Activated naive CD8-positive, alpha-beta T cell treated with anti-CD3 and anti-CD28 coated beads, Interleukin-2, amount 10 ng/mL, durations not matched to agents 7 days and 5 days (primary cell): ENCODE measurements at places on chromosomes 5 and 9. TPM values are rescaled to one million over a fixed set of nuclear protein-coding genes. Genes with fewer than 3 reads are reported as not detected.

GRCh38 chr5:17438027-17438426 is 60.0 kb upstream of the TAF11L2 start:
- no peak overlapping the region for H3K4me3 ChIP-seq
- no peak overlapping the region for H3K27ac ChIP-seq
- no peaks in the 10 kb centered on the region for H3K4me1 ChIP-seq
- H3K27me3 ChIP-seq, result no peaks in the 10 kb centered on the region
- H3K36me3 ChIP-seq, result no peaks in the 10 kb centered on the region

DNA sequence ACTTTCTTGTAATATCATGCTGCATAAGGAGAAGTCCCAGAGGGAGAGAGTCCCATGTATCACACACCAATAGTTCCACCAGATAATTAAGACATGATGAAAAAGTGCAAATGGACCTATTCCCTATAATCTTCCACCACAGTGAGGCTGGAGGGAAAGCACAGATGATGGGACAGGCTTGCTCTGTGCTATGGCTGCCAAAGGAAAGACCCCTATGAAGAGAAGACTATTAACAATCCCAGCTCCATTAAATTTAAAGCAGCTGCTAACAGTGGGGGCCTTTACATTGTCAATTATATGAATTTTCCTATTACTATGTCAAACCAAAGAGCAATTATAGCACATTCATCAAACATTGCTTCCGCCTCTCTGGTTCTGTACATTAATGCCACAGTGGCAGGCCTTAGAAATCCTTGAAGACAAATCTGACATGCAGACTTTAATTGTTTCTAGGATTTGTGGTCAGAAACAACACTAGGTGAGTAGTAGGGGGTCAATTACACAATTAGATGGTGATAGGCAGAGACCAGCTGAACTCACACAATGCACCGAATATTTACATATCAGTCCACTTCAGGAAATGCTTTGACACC is 551.3 kb downstream of the TLE1 start:
- H3K36me3 ChIP-seq, result no peaks in the 10 kb centered on the region
- DNase-seq, result no peak
- H3K27me3 ChIP-seq, result peaks cover 3% of the 10 kb centered on the region

GRCh38 chr9:16710888-16711287 is 159.6 kb downstream of the BNC2 start:
- H3K27ac ChIP-seq, result no peak overlapping the region
- no peak for DNase-seq
- H3K4me3 ChIP-seq, result no peak overlapping the region

DNA sequence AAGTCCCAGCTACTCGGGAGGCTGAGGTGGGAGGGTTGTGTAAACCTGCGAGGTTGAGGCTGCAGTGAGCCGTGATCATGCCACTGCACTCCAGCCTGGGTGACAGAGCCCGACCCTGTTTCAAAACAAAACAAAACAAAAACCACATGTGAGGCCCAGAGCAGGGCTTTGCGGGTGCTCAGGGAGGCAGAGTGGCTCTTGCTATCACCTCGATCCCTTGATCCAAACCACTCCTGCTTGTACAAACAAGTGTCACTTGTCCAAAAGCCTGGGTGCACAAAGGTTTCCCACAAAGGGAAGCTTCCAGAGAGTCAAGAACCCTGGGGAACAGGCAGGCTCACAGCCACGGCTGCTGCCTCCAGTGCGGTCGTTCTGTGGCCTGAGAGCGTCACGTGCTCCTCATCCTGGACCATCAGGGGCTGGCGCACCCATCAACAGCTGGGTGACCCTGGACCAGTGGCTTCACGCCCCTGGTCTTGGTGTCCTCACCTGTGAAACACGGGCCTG is 162.7 kb downstream of the C9orf50 start:
- H3K27ac ChIP-seq, result peak overlapping the region; percentile 51
- peak; percentile 62 for DNase-seq
- peak overlapping the region; percentile 37 for H3K4me3 ChIP-seq

- no peak for DNase-seq
- no peak overlapping the region for H3K4me3 ChIP-seq
- H3K36me3 ChIP-seq, result peaks cover 3% of the 10 kb centered on the region
- peaks cover 7% of the 10 kb centered on the region for H3K27me3 ChIP-seq
- H3K27ac ChIP-seq, result no peak overlapping the region
These were observed 106.5 kb downstream of the FANCC start for GRCh38 chr9:95211028-95211427.

- no peak overlapping the region for H3K4me3 ChIP-seq
- no peak overlapping the region for H3K27ac ChIP-seq
- DNase-seq, result no peak
- no peaks in the 10 kb centered on the region for H3K27me3 ChIP-seq
- H3K4me1 ChIP-seq, result peaks cover 4% of the 10 kb centered on the region
- no peaks in the 10 kb centered on the region for H3K36me3 ChIP-seq
These were observed 11.1 kb downstream of the GRIN1 start for GRCh38 chr9:137149942-137150616.

GRCh38 chr9:100308965-100309564 is 43.7 kb downstream of the TEX10 start:
- H3K36me3 ChIP-seq, result peaks cover 65% of the 10 kb centered on the region
- DNase-seq, result no peak
- H3K27me3 ChIP-seq, result no peaks in the 10 kb centered on the region
- no peak overlapping the region for H3K27ac ChIP-seq
- H3K4me3 ChIP-seq, result no peak overlapping the region
- H3K4me1 ChIP-seq, result peaks cover 2% of the 10 kb centered on the region

GRCh38 chr5:74390822-74391221 is 249.7 kb downstream of the ENC1 start:
- no peaks in the 10 kb centered on the region for H3K4me1 ChIP-seq
- H3K27ac ChIP-seq, result no peak overlapping the region
- H3K36me3 ChIP-seq, result no peaks in the 10 kb centered on the region
- H3K4me3 ChIP-seq, result no peak overlapping the region
- H3K27me3 ChIP-seq, result peaks cover 4% of the 10 kb centered on the region

DNA sequence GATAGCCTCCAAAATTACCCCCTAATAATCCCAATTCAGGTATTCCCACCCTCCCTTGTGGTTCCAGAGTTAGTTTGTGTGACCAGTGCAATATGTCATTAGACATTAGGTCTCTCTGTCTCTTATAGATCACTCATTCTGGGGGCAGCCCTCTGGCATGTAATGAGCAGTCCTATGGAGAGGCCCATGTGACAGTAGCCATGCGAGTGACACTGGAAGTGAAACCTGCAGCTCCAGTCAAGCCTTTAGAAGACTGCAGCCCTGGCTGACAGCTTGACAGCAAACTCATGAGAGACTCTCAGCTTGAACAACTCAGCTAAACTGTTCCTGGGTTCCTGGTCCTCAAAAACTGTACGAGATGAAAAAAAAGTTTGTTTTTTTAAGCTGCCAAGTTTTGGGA is 54.0 kb upstream of the HSPB3 start:
- H3K4me3 ChIP-seq, result no peak overlapping the region
- peaks cover 6% of the 10 kb centered on the region for H3K27me3 ChIP-seq
- no peaks in the 10 kb centered on the region for H3K36me3 ChIP-seq
- DNase-seq, result no peak
- H3K4me1 ChIP-seq, result no peaks in the 10 kb centered on the region
- H3K27ac ChIP-seq, result no peak overlapping the region

DNA sequence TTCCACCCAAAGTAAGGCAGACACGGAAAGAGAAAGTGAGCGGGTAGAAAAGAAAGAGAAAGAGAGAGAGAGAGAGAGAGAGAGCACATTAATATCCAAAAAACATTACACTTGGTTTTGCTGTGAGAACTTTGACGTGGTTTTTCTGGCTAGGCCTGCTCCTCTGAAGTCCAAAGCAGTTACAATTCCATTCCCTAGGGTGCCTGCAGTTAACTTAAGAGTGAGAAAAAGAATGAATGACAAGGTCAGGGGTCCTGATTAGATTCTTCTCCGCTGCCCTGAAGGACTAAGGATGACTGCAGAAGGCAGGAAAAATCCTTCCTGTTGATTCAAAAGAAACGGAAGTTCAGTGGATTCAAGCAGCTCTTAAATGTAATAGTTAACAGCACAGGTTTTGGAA is 589.8 kb downstream of the PRELID2 start:
- no peaks in the 10 kb centered on the region for H3K4me1 ChIP-seq
- H3K27me3 ChIP-seq, result no peaks in the 10 kb centered on the region
- no peaks in the 10 kb centered on the region for H3K36me3 ChIP-seq

- peaks cover 31% of the 10 kb centered on the region for H3K4me1 ChIP-seq
- DNase-seq, result no peak
- no peak overlapping the region for H3K4me3 ChIP-seq
- no peaks in the 10 kb centered on the region for H3K27me3 ChIP-seq
These were observed 3.1 kb downstream of the GTF3C4 start for GRCh38 chr9:132673355-132673754.

- DNase-seq, result no peak
- no peak overlapping the region for H3K4me3 ChIP-seq
- no peak overlapping the region for H3K27ac ChIP-seq
- H3K4me1 ChIP-seq, result peaks cover 18% of the 10 kb centered on the region
- H3K36me3 ChIP-seq, result peaks cover 4% of the 10 kb centered on the region
These were observed 85.4 kb upstream of the IL7R start for GRCh38 chr5:35771300-35771699.

- H3K27ac ChIP-seq, result no peak overlapping the region
- no peak overlapping the region for H3K4me3 ChIP-seq
- no peaks in the 10 kb centered on the region for H3K27me3 ChIP-seq
- H3K36me3 ChIP-seq, result no peaks in the 10 kb centered on the region
- DNase-seq, result no peak
These were observed 748.0 kb upstream of the CTNND2 start for GRCh38 chr5:12652201-12652600.

DNA sequence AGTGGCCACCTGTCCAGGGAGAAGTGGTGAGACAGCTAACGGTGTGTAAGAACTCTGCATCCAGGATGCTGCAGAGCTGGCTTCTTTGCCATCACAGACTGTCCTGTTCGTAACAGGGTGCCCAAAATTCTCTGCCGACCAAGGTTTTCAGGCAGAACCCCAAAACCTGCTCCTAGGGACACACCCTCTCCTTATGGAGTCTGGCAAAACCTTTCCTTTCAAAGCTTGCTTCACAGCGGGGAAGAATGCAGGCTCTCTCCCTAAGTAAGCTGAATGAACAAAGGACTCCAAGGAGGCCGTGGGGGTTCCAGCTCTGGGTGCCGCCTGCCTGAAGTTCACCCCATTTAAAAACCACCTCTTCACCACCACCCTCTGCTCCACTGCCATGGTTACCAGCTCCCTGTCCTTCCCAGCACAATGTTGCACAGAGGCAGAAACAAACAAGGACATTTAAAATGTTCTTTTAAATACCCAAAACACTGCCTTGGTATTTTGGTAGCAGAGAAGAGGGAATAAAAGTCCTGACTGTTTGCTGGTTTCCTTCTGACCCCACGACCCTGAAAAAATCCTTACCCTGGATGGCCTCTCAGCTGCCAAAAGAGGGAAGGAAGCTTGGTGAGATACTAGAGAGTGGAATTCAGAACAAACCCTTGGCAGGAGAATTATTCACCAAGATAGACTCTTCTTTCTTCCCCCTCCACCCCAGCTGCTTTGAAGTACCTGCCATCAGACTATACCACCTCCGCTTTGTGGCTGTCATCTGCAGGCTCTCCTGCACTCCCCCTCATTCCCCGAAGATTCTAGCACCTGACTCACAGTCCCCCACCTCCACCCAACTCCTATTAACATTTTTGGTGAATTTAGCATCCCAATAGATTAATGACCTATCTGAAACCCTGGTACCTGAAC is 7.1 kb upstream of the KLF9 start:
- peaks cover 30% of the 10 kb centered on the region for H3K4me1 ChIP-seq
- no peaks in the 10 kb centered on the region for H3K36me3 ChIP-seq
- H3K27ac ChIP-seq, result peak overlapping the region; percentile 99
- H3K4me3 ChIP-seq, result peak overlapping the region; percentile 98

DNA sequence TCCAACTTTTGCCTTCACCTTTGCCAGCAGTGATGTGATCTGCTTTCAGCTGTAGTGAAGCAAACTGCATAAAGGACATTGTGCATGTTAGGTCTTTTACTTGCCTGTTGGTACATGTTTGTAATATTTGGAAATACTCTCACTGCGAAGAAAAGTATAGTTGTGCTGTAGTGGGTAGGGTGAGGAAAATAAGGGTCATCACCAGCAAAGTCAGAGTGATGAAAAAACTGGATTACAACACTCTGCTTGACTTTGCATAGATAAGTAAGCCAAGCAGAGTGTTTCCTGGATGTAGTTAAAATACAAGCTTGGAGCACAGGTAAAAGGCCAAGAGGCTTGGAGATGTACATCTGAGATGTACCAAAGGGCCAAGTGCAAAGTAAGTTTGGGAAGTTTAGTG is 16.7 kb downstream of the TGFBR1 start:
- no peak overlapping the region for H3K4me3 ChIP-seq
- H3K27me3 ChIP-seq, result no peaks in the 10 kb centered on the region
- no peak for DNase-seq
- peaks cover 61% of the 10 kb centered on the region for H3K4me1 ChIP-seq

GRCh38 chr9:86946201-86947145 is 833 bp downstream of the GAS1 start:
- peak overlapping the region; percentile 63 for H3K4me3 ChIP-seq
- H3K27me3 ChIP-seq, result peaks cover 45% of the 10 kb centered on the region
- H3K27ac ChIP-seq, result no peak overlapping the region
- peak; percentile 67 for DNase-seq

- H3K27ac ChIP-seq, result no peak overlapping the region
- H3K36me3 ChIP-seq, result peaks cover 3% of the 10 kb centered on the region
- peaks cover 2% of the 10 kb centered on the region for H3K4me1 ChIP-seq
These were observed 1.4 kb downstream of the ADAMTS2 start for GRCh38 chr5:179343719-179344430.

GRCh38 chr5:141825241-141825671 is 53.0 kb downstream of the PCDH1 start:
- peaks cover 16% of the 10 kb centered on the region for H3K27me3 ChIP-seq
- H3K36me3 ChIP-seq, result no peaks in the 10 kb centered on the region
- no peak overlapping the region for H3K27ac ChIP-seq
- no peak for DNase-seq
- no peak overlapping the region for H3K4me3 ChIP-seq

DNA sequence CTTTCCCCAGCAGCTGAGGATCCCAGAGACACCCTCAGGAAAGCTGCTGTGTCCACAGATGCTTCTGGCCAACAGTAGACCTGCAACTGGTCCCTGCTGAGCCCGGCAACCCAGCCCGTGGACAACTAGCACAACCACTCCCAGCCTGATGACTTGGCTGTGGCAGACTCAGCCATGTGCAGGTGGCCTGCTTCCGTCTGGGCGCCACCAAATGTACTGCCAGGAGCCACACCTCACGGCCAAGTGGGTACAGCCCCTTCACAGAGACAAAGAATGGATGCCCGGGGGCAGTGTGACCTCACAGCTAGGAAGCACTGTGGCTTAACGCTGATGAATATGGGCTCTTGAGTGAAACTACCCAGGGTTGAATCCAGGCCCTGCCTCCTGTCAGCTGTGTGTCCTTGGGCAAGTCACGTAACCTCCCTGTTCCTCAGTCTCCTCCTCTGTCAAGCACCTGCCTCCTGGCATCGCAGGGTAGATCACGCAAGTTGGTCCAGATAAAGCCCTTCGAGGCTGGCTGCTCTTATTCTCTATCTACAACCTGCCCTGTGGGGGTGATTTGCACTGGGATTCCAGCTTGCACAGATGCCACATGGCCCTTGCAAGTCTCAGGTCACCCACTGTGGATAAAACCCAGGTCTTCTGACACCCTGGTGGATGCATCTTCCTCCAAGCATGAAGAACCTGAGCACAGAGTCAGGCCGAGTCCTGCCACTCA is 225.0 kb downstream of the PBX3 start:
- no peaks in the 10 kb centered on the region for H3K4me1 ChIP-seq
- peaks cover 6% of the 10 kb centered on the region for H3K27me3 ChIP-seq
- H3K4me3 ChIP-seq, result no peak overlapping the region
- no peak overlapping the region for H3K27ac ChIP-seq
- no peak for DNase-seq

Gene DRD1
- not detected for total RNA-seq

Gene CRAT
- 19.5 TPM for total RNA-seq

Gene CWC27
- 23.0 TPM for total RNA-seq

Gene SLC36A2
- not detected for total RNA-seq

Gene TOR1B
- 28.6 TPM for total RNA-seq

Gene PCDHAC1
- not detected for total RNA-seq

Gene MRPS30
- 42.1 TPM for total RNA-seq

Gene ELAVL2
- total RNA-seq, result not detected

Gene RLN1
- total RNA-seq, result 2.9 TPM
